CD4-positive, alpha-beta T cell treated with Interferon gamma for 1 hour (primary cell): ENCODE measurements at places on chromosomes 13 and 19.

GRCh38 chr13:31380715-31381114, 180.9 kb downstream of the B3GLCT start:
- DNase-seq = no peak

DNA sequence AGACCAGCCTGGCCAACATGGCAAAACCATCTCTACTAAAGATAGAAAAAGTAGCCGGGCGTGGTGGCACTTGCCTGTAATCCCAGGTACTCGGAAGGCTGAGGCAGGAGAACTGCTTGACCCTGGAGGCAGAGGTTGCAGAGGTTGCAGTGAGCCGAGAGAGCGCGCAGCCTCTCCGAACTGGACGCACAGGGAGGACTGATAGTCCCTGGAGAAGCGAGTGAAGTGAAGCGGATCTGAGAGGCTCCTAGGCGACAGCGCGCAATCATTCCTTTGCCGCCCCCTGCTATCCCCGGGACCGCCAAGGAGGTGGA, 233 bp downstream of the ZNF561 start:
- no peak for DNase-seq

DNA sequence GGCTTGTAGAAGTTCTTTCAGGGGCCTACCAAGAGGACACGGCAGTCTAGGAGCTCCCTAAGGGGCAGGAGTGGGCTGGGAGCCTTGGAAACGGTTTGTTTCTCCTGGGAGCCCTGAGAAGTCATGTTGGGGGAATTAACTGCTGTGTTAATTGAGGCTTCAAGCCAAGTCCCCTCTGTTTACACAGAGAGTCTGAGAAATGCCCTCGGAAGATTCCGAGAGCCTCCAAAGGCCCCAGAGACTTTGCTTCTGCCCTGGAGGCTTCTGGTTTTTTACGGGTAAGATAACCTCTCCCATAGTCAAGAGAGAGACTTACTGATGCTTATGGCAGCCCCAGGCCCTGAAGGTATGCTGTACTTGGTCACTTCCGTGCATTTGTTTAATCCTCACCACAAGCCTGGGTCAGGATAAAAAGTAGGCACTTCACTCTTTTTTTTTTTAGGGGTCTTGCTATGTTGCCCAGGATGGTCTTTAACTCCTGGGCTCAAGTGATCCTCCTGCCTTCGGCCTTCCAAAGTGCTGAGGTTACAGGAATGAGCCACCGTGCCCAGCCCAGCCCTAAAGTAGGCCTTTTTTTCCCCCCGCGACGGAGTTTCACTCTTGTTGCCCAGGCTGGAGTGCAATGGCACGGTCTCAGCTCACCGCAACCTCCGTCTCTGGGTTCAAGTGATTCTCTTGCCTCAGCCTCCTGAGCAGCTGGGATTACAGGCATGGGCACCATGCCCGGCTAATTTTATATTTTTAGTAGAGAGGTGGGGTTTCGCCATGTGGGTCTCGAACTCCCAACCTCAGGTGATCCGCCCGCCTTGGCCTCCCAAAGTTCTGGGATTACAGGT, 15.2 kb downstream of the IER2 start:
- DNase-seq = no peak

DNA sequence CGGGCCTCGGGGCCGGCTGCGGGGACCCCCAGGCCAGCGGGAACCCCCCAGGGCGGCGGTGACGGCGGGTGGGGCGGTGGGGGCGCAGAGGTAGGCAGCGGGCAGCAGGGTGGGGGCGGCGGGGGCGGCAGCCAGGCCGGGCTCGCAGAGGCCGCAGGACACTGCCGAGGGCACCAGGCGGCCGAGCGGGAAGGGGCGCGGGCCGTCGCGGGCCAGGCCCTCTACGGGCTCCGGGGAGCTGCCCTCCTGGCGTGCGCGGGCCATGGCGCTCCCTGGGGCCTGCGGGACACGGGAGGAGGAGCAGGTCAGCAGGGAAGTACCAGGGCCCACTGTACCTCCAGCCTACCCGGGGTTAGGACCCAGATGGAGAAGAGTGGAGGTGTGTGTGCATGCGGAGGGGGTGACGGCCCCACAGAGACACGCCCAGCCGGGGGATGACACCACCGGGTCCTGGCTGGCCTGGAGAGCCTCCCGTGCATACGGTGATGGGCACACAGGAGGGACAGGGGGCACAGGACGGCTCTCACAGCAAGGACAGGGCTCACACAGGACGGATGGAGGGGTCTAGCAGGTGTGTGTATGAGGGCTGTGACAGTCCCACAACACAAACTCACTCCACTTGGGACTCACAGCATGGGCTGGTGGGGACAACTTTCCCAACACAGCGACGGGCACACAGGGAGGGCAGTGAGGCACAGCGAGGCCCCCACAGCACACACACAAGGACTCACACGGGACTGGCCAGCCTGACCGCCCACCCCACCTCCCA, 2.6 kb downstream of the BBC3 start:
- peak; percentile 56 for DNase-seq

DNA sequence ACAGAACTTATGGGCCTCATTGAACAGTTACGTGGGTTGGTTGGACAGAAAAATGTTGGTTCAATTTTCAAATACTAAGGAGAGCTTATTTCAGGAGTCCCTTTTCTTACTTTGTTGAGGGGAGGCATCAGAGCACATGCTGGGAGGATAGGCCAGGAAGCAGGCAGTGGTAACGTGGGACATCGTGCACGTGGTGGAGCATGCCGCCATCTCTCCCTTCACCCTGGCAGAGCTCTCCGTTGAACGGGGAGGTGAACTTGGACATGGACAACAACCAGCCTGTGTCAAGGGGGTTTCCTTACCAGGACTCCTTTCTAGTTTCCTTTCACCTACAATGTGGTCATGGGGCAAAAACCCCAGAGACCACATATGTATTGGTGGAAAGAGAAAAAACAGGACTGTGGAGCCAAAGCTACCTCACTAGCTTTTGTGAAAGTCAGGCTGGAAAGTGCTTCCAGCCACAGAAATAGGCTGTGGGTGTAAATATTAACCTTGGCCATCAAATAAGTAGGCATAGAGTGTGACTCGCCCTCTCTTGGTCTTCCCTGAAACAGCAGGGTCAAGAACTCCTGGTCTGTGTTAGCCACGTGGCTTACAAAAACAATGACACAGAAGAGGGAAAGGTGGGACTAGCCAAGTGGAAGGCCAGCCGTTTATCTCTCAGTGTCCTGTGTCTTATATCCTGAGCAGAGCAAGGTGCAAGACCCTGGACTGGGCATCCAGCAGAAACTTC, 14.4 kb downstream of the MICOS13 start:
- no peak for DNase-seq

- no peak for DNase-seq
These were observed 133.0 kb upstream of the FRY start for GRCh38 chr13:31898378-31899071.

DNA sequence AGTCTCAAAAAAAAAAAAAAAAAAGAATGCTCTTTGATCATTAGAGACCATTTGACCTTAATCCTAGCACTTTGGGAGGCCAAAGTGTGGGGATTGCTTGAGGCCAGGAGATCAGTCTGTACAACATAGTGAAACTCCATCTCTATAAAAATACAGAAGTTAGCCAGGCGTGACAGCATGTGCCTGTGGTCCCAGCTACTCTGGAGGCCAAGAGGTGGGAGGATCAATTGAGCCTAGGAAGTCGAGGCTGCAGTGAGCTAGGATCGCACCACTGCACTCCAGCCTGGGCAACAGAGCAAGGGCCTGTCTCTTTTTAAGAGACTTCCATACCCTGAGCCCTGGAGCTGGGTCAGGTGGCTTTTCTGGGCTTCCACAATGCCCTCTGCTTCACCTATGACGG, 11.5 kb upstream of the COLGALT1 start:
- no peak for DNase-seq

GRCh38 chr13:90565985-90566713, 781.3 kb upstream of the MIR17HG start:
- DNase-seq = no peak

DNA sequence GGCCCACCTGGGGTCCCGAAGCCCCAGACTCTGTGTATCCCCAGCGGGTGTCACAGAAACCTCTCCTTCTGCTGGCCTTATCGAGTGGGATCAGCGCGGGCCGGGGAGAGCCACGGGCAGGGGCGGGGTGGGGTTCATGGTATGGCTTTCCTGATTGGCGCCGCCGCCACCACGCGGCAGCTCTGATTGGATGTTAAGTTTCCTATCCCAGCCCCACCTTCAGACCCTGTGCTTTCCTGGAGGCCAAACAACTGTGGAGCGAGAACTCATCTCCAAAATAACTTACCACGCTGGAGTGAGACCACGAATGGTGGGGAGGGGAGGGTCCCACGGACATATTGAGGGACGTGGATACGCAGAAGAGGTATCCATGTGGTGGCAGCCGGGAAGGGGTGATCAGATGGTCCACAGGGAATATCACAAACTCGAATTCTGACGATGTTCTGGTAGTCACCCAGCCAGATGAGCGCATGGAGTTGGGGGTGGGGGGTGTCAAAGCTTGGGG, 1.0 kb upstream of the ICAM5 start:
- no peak for DNase-seq

DNA sequence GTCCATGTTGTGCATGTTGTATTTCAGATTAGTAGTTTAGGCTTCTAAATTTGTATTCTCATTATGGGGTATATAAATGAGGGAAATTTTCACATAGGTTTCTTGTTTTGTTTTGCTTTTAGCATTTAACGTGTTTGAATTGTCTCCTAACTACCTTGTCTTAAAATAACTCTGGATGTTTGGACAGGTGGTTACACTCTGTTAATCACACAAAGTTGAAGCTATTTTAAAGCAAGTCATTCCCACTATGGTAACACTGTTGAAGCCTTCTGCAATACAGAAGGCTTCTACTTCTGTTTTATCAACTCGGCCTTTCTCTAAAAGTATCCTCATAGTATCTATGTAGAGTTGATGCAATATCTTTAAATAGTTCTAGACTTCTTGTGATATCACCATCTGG, 245.3 kb upstream of the HTR2A start:
- DNase-seq = no peak

GRCh38 chr19:23052349-23052748, 49.4 kb upstream of the ZNF728 start:
- no peak for DNase-seq

DNA sequence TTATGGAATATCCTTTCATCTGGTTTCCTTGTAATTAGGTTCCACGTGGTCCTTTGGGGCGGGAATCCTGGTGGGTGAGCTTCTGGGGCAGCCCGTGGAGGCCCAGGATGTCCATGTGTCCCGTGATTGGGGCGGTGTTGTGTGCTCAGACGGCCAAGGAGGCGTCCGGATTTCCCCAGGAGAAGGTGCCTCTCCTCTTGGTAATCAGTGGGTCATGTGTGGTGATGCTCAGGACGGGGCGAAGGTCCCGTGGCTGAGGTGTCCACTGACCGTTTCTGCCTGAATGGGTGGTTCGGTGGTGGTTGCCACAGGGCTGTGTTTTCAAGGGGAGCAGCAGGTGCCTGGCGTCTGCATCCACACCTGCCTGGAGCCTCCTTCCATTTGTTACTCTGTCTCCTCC, 52.2 kb upstream of the F7 start:
- no peak for DNase-seq

DNA sequence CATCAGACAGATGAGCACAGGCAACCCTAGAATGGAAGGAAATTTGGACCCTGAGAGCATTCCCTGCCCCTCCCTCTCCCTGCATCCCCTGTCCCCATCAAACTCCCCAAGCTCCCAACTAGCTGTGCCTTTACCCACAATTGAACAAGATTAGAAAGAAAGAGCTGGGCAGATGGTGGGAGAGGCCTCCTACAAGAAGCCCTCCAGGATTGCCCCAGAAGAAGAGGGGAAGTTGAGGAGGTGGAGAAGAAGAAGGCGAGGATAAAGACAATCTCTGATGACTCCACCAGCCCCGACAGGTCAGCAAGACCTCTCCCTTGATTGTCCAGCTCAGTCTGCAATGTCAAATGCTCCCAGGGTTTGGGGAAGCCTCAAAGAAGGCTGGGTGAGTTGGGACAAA, 11.9 kb downstream of the UNC13A start:
- DNase-seq = no peak

DNA sequence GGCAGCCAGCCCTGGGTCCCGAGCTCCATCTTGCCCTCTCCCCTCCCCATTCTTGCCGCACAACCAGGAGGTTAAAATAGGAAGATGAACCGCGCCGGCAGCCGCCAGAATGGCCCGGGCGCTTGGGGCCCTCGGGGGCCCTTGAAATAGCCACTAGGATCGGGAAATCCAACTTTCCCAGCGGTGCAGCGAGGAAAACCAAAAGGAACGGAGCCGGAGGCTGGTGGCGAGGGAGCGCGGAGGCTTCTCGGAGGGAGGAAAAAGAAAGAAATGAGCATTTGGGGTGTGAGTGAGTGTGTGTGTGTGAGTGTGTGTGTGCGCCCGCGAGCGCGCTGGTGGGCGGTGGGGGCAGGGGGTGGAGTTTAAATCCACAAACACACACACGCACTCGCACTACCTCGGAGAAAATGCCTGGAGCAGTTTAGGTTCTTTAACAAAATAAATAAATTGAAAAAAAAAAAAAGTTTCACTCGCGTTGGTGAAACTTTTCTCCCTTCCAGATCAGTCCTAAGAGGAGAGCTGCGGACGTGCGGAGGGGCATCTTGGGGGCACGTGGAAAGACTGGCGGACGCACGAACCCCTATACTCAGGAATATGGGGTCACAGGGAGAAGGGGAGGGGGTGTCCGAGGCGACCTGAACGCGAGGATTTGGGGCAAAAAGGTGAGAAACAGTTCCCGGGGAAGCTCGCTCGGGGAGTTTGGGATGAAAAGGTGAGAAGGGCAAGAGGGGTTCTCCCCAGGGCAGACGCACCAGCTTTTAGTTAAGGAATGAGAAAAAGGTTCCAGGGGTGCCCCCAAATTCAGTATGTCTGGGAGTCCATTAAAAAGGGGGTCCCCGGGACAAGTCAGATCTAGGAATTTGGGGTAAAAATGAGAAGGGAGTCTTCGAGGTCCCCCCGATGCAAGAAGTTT, 1.3 kb downstream of the RFX2 start:
- DNase-seq = peak; percentile 66

- no peak for DNase-seq
These were observed 2.6 kb upstream of the CARD8 start for GRCh38 chr19:48258350-48258749.

- no peak for DNase-seq
These were observed 378.5 kb downstream of the ENOX1 start for GRCh38 chr13:43408274-43408673.

- DNase-seq = no peak
These were observed 18.6 kb downstream of the PEPD start for GRCh38 chr19:33503030-33503429.

DNA sequence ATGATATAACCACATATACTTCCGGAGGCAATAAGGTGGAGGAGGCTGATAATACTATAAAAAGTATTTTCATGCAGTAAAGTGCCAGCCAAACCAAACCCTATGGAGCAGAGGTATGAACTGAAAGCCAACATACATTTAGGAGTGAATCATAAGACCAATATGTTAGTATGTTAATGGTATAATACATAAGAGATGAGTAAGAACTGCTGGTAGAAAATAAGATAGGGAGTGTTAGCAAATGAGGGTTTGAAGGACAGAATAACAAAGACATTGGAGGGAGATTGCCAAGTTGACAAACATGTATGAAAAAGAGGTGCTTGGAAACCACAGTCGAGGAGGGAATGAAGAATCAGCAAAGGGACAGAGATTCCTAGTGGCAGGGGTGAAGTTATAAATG, 10.8 kb downstream of the ENOX1 start:
- DNase-seq = no peak

- no peak for DNase-seq
These were observed 283.6 kb downstream of the LMO7 start for GRCh38 chr13:75919660-75920199.

GRCh38 chr19:2345794-2346663, 14.0 kb upstream of the TMPRSS9 start:
- no peak for DNase-seq

GRCh38 chr19:14090509-14091080, at the start of gene SAMD1:
TSS of gene SAMD1 (minus strand) at chr19:14090751.
- peak; percentile 88 for DNase-seq
